Fibroblast of skin of right quadriceps (primary cell): ENCODE measurements at places on chromosomes 5 and 9.
A peak's percentile ranks its signal among the peaks of the same experiment; 100 is the strongest.

DNA sequence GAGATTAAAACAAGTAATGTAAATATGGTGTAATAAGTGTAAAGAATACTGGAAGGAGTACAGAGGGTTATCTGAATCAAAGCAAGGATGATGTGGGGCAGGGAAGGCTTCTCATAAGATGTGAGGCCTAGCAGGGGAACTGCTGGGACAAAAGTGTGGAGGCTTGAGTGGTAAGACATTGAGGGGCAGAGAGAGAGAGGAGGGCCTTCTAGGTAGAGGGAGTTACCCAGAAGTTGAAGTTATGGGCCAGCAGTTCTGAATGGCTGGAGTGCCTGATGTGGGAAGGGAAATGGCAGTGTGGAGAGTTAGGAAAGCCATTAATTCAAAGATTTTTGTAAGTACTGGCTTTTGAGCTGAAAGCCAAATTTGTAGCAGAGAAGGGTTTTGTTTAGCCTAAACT is 36.8 kb downstream of the CPEB4 start:
- DNase-seq: no peak

- DNase-seq: peak; percentile 42
Observed at GRCh38 chr5:150615141-150615699, 25.2 kb upstream of the SYNPO start.

- no peak for DNase-seq
Observed at GRCh38 chr5:180739271-180739670, 587 bp downstream of the OR2Y1 start.

GRCh38 chr9:125881042-125881441 is 133.9 kb downstream of the PBX3 start:
- no peak for DNase-seq

- DNase-seq: no peak
Observed at GRCh38 chr5:124285071-124285470, 461.4 kb downstream of the ZNF608 start.

DNA sequence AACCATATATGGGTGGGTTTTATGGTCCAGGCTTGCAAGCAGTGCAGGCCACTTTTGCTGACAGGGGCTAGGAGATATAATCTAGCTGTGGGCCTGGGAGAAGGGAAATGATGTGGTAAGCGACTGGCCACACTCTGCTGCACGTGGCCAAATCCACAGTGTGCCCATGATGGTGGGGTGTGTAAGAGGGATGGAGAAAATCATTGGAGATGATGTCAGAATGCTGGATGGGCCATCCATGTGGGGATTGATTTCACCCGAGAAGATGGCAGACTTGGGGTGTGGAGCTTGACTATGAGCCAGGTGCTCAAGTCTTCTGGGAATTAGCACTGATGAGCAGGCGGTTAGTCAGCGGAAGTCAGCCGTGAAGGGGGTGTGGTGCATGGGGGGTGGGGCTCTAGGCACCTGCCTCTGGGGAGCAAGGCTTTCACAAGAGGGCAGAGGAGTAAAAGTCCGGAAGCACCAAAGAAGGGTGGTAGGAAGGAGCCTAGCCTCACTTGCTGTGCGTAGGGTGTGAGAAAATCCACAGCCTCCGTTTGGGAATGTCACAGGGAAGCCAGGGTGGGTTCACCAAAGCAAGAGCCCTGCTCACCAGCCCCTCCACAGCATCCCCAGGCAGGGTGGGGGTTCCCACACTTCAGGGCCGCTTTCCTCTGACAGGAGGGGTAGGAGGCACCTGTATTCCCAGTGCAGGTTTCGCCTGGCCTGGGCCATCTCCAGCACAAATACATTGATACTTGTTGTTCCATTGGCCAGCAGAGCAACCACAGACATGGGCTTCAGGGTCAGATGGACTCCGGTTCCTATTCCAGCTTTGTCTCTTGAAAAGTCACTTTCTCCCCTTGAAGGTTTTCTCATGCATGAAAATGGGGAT is 44.5 kb upstream of the ANGPTL2 start:
- peak; percentile 33 for DNase-seq

DNA sequence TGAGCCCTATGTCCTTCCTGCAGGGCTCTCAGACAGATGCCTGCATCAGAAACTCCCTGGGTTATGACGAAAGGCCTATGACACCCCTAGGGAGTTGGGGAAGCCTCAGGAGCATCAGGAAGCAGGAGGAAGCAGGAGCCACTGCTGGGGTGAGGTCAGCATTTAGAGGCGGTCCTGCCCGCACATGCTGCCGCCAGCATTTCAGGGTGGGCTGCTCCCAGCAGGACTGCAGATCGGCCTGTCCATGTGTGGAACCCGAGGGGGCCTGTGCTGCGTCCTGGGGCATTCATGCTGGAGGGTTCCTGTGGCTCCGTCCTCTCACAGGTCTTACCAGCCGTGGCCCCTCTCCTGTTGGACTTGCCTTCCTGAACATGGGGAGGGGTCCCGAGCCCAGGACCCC is 6.9 kb downstream of the NKD2 start:
- DNase-seq: no peak

DNA sequence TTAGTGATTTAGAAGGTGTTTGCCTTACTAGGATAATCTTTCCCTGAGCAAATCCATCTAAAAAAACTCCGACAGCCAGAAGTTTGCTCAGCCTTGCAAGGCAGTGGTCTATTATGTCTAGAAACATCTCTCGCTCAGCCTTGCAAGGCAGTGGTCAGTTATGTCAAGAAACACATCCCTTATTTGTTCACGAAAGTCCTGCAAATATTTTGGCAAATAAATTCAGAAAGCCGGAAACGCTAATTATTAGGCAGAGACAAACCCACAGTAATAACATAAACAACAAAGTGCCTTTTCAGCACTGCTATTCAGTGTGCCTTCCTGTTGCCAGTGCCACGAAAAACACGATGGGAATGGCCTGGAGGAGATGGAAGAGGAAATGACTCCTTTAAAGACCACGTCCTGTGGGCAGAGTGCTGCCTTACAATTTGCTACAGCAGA is 184.5 kb downstream of the GNAQ start:
- DNase-seq: peak; percentile 27
